Stimulated activated CD4-positive, alpha-beta T cell treated with anti-CD3 and anti-CD28 coated beads, TNF-alpha, amount 100 ng/mL, for 1 hour (primary cell): ENCODE measurements at places on chromosomes 7 and 10.

GRCh38 chr10:62333135-62333889 lies 40.9 kb upstream of the ZNF365 start:
- DNase-seq = no peak

DNA sequence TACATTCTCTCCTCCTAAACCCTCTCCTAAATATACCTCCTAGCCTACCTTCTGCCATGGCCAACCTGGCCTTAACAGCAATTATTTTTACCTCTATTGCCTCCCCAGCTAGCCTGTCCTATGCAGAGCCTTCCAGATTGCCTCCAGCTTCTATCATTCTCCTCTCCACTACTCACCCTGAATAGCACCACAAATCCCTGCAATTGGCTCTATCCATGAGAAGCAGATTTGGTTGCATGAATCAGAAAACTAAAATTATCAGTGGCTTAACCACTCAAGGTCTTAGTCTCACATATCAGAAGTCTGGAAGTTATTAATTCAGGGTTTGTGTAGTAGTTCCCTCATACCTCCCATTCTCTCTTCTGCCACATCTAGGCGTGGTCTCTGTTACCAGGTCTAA lies 120.3 kb upstream of the CACUL1 start:
- DNase-seq = no peak

DNA sequence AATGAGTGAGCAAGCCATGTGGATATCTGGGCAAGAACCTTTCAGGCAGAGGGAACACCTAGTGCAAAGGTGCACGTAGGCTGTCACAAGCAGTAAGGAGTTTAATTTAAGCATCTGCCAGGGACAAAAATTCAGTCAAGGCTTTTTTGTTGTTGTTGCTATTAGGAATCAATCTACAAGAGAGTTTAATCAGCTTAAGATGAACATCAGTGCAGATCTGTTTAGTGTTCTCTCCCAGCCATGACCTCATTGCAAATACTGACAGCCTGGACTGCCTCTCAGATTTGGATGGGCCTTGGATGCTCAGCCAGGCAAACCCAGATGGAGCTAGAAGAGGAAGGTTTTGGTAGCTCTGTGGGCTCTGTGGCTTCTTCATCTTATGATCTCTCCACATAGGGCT lies 3.3 kb upstream of the GLCCI1 start:
- DNase-seq = no peak

GRCh38 chr10:62805231-62806099 lies 945 bp downstream of the ADO start:
- DNase-seq = no peak

- no peak for DNase-seq
Measured at GRCh38 chr7:127928852-127929251, 102.4 kb downstream of the LRRC4 start.
